ENCODE measurements at places on chromosomes 11 and 22.

DNA sequence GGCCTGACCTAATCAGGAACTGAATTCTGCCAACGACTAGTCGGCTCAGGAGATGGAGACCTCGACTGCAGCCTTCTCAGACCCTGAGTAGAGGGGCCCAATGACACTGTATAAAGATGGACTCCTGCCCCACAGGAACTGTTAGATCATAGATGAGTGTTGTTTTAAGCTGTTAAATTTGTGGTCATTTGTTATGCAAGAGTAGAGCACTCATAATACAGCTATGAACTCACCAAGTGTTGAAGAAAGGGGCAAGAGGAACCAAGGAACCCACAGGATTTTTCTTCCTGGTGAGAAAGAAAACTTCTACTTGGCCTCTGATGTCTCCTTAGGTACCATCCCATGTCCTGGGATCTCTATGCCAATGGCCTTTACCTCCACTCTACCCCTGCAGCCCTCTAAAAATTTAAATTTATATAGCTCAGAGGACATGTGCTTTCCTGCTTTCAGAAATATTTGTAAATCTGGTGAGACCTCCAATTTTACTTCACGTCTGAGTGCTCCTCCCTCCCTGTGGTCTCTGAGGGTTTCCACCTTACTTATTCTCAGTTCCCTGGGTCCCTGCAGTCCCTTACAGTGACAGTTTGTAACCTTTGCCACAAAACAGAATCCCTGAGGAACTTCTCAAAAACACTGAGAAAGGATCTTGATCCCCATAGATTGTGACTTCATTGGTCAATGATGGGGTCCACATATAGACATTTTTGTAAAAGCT, 256.3 kb upstream of the ARHGAP20 start:
- DNase-seq, result no peak
- no peaks in the 10 kb centered on the region for H3K36me3 ChIP-seq
- H3K27ac ChIP-seq, result no peak overlapping the region
- no peak overlapping the region for H3K4me3 ChIP-seq
- H3K27me3 ChIP-seq, result no peaks in the 10 kb centered on the region

DNA sequence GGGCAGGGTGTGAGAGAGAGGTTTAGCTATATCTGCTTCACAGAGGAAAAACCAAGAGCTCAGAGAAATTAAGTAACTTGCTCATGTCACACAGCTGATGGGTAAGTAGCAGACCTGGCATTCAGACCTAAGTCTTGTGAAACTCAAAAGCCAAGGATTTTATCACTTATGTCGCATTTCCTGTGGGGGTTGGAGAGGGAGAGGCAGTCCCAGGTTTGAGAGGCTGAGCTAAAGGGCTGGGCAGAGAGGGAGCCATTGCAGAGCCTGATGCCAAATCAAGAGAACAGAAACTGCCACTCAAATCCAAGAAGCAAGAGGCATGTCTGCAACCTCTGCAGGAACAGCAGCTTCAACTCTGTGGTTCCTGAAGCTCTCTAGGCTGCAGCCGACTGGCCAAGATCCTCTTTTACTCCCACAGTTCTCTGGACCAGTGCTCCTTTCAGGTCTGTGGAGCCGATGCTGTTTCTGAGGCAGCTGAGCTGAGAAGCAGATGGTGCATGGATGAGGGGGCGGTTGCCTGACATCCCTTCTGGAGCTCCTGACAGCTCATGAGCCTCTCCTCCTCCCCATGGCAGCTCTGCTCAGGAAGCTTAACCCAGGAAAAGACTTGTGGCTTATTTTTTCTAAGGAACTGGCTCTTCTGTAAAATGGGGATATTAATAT, 47.6 kb upstream of the NAV2 start:
- no peak overlapping the region for H3K4me3 ChIP-seq
- H3K27me3 ChIP-seq, result no peaks in the 10 kb centered on the region
- H3K27ac ChIP-seq, result no peak overlapping the region

GRCh38 chr11:629237-629583, 2.2 kb upstream of the SCT start:
- no peaks in the 10 kb centered on the region for H3K36me3 ChIP-seq
- peaks cover 26% of the 10 kb centered on the region for H3K27me3 ChIP-seq
- H3K4me1 ChIP-seq, result peaks cover 6% of the 10 kb centered on the region
- H3K4me3 ChIP-seq, result no peak overlapping the region
- no peak for DNase-seq

DNA sequence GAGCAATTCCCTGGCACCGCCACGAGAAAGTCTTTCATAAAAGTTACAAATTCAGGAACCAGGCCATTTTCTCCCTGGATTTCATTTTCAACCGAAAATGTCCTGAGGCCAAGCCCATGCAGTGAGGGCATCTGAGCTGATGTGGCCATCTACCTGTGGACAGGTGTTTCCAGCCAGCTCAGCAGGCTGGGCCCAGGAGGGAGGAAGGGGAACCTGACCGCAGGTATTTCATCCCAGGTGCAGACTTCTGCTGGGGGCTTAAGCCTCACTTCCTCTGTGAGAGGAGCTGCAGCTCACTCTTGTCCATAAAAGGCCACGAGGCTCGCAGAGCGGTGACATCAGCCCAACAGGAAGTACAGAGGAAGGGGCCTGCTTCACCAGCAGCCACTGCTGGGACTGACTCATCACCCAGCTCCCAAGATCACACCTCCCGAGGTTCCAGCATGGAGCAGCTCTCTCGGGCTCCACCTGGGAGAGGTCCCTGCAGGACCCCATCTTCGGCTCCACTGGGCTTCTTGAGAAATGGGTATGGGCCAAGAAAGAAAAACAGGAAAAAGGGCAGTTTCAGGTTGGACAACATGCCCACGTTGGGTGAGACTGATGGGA, 56.4 kb downstream of the MYH9 start:
- no peaks in the 10 kb centered on the region for H3K36me3 ChIP-seq
- DNase-seq, result peak; percentile 84
- peak overlapping the region; percentile 94 for H3K27ac ChIP-seq
- H3K4me3 ChIP-seq, result peak overlapping the region; percentile 13
- peaks cover 98% of the 10 kb centered on the region for H3K4me1 ChIP-seq

DNA sequence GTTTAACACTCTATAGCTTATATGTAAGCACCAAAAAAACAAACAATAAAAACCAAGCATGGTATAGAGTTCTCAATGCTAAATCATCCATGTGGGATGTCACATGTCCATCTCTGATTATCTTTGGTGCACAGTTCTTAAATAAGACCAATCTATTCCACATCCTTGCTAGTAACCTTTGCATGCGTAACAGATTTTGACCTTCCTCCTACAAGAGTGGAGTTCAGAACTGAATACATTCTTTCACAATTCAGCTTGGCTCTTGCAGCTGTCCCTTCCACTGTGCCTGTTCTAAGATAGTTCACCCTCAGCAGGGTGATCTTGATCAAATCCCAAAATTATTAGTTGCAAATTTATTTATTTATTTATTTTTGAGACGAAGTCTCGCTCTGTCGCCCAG, 21.1 kb downstream of the PRR14L start:
- no peak overlapping the region for H3K27ac ChIP-seq
- no peak for DNase-seq
- no peaks in the 10 kb centered on the region for H3K36me3 ChIP-seq
- H3K27me3 ChIP-seq, result no peaks in the 10 kb centered on the region
- H3K4me3 ChIP-seq, result no peak overlapping the region
- H3K4me1 ChIP-seq, result peaks cover 10% of the 10 kb centered on the region

GRCh38 chr11:114271316-114271715, 24.9 kb upstream of the NNMT start:
- no peak for DNase-seq
- H3K27ac ChIP-seq, result no peak overlapping the region
- H3K4me1 ChIP-seq, result no peaks in the 10 kb centered on the region
- H3K36me3 ChIP-seq, result no peaks in the 10 kb centered on the region
- no peak overlapping the region for H3K4me3 ChIP-seq
- H3K27me3 ChIP-seq, result peaks cover 12% of the 10 kb centered on the region

- no peak overlapping the region for H3K27ac ChIP-seq
- no peak for DNase-seq
- no peaks in the 10 kb centered on the region for H3K36me3 ChIP-seq
Measured at GRCh38 chr11:121329781-121330395, 37.3 kb downstream of the SC5D start.

- no peaks in the 10 kb centered on the region for H3K36me3 ChIP-seq
- no peaks in the 10 kb centered on the region for H3K4me1 ChIP-seq
- H3K27me3 ChIP-seq, result peaks cover 45% of the 10 kb centered on the region
- H3K27ac ChIP-seq, result no peak overlapping the region
- no peak overlapping the region for H3K4me3 ChIP-seq
Measured at GRCh38 chr11:3227568-3228444, 4.4 kb downstream of the MRGPRE start.
